CD8-positive, alpha-beta memory T cell (primary cell): ENCODE measurements at places on chromosomes 1 and 21.

DNA sequence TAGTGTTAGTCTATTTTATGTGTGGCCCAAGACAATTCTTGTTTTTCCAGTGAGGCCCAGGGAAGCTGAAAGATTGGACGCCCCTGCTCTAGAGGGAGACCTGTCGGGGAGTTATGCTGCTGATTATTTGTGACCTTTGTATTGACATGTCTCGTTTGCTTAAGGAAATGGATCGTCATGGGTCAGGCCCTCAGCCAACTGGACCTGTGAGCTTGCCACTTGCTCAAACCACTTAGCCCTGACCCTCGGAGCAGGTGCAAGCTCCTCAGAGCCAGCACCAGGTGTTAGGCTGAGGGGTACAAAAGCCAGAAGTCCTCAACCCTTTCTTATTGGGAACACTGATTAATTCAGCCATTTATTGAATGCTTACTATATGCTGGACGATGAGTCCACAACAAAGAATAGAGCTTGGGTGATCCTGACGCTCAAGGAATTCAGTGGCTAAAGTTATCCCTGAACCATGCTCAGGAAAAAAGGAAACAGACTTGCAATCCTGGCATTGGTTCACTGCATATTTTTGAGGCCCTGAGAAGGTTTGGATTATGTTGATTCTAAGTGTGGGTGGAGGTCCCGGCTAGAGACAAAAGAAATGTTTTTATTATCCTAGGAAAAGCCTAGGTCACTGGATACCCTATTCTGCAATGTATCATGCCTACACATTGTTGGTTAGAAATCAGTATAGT lies 19.0 kb downstream of the TGFB2 start:
- DNase-seq: no peak

DNA sequence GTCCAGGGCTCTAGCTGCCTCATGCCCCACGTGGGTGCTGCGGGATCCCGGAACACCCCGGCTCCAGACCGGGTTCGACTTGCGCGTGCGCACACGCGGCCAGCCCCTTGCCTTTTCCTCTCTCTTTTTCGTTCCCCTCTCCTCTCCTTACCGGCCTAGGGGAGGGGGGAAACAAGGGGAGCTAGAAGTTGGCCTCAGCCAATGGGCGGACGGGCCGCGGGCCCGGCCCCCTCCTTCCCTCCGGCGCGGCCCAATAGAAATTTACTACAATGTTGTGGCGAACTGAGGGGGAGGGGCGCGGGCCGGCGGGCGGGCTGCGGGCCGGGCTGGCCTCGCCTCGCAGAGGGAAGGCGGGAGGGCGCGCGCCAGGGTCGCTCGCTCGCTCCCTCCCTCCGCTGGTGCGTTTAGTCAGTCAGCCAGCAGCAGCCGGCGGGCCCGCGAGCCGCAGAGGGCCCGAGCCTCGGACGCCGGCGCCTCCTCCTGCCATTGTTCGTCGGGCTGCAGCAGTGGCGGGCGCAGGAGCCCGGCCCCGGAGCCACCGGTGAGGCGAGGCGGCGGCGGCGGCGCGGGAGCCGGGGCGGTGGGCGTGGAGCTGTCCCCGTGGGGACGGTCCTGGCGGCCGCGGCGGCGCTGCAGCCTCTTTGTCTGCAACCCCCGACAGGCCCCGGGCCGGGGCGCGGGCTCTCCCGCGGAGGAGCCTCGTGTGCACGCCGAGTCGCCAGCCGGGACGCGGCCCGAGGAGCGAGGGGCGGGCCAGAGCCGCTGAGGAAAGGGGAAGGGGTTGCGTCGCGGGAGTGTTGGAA lies at the start of gene EPB41:
Gene EPB41 (plus strand): TSS at position 342 of the 803 bp plus-strand sequence. CDS start 72,869 bp downstream, outside the sequence.
- peak; percentile 88 for DNase-seq

DNA sequence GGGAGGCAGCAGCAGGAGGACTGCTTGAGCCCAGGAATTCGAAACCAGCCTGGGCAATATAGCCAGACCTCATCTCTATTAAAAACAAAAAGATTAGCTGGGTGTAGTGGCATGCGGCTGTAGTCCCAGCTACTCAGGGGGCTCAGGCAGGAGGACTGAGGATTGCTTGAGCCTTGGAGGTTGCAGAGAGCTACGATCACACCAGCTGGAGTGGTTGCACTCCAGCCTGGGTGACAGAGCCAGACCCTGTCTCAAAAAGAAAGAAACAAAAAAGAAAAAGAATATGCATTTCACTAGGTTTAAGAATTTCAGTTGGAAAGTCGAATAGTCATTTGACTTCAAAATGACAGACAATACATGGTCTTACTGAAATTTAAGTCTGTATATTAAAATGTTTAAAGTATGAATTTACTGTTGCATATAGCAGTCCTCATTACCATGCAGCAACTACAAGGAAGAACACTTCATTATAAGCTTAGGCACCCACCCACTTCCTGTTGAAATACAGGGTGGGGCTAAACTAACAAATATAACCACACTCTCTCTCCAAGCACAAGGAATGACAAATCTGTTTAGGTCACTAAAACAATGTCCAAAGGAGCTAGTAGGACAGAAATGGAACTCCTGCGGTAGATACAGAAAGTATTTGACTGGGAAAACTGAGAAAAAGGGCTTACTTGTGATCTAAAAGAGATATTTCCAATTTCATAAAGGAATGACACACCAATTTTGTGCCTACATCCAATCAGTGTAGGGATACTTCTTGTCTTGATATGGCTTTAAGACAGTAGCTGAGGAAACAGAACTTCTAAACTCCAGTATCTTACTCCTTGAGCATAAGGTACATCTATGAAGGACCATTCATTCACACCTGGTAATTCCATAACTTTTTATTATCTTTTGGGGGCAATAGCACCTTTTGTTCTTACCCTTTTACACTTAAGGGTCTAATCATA lies 44.1 kb downstream of the GPR3 start:
- no peak for DNase-seq

DNA sequence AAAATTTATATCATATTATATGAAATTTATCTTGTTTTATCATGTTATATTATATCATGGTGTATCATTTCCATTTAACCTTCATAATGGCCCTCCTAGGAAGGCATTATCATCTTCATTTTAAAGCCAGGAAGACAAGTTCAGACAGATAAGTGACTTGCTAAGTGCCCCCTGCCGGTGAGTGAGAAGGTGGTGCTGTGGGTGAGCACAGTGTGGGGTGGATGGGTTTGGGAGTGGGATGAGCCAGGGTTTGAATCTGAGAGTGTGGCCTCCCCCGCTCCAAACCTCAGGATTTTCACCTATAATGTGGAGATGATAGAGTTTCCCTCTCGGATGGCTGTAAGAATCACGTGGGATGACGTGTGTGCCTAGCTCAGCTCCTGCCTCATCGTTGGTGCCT lies 108.7 kb upstream of the IGSF21 start:
- DNase-seq: no peak

DNA sequence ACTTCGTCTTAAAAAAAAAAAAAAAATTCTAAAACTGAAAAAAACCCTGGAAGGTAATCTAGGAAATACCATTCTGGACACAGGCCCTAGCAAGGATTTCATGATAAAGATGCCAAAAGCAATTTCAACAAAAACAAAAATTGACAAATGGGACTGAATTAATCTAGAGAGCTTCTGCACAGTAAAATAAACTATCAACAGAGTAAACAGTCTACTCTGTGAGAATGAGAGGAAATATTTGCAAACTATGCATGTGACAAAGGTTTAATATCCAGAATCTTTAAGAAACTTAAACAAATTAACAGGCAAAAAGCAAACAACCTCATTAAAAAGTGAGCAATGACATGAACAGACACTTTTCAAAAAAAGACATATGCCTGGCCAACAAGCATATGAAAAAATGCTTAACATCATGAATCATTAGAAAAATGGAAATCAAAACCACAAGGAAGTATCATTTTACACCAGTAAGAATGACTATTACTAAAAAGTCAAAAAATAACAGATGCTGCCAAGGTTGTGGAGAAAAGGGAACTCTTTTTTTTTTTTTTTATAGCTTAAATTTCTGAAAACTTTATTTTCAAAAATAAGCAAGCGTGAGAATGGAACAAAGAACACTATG lies 29.4 kb upstream of the RNPC3 start:
- DNase-seq: no peak

- DNase-seq: no peak
Observed at GRCh38 chr1:110188035-110188618, 22.0 kb upstream of the KCNC4 start.

- DNase-seq: no peak
Observed at GRCh38 chr21:28884481-28884880, 108.2 kb downstream of the LTN1 start.
